ENCODE measurements at places on chromosomes 3 and 15.
A peak's percentile ranks its signal among the peaks of the same experiment; 100 is the strongest.

- no peak for DNase-seq
Observed at GRCh38 chr15:93152951-93153350, 63.9 kb upstream of the RGMA start.

GRCh38 chr15:60585743-60586708 lies 107.1 kb upstream of the ICE2 start:
- DNase-seq, result peak; percentile 59

DNA sequence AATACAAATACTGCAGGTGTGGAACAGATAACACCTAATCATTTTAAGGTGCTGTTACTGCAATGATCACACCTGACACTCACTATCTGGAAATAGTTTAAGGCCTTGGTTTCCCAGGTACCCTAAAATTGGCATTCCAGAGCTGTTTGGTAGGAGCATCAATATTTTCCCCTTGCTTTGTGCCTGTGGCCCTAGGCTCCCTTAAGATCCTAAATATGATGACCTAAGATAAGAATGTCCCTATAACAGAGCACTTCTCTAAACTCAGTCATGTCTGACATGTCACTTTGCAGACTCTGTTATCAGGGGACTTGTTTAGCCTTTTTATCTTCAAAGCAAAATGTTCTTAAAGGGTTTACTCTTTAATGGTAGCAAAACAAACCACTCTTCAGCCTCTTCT lies 115.9 kb upstream of the STRIT1 start:
- no peak for DNase-seq

DNA sequence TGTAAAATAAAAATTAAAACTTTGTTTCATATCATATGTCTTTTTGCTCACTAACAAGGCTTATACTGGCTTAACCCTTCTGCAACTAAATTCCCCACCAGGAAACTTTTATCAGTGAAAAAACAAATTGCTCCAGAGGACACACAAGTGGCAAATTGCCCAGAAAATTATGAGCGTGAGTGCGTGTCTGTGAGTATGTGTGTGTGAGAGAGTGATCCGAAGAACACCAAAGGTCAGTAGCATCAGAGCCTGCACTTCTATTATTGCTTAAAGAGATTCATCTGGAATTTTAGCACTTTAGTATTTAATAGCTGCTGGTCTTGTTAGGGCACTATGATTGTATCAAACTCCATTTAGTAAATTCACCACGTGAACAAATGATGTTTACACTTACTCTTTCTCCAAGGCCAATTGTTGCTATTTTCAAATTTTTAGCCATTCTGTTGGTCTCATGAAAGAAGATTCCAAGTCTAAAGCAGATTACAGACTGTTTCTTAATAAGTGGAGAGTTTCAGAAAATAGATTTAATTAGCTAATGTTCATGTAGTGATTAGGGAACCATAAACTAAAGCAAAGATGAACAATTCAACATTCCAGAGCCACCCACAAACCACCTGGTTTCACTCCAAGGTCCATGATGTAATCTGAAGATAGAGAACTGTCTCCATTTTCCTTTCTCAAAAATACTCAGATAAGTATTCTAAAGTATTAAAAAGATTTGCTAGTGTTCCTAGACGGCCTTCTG lies 91.1 kb upstream of the IL12A start:
- no peak for DNase-seq

DNA sequence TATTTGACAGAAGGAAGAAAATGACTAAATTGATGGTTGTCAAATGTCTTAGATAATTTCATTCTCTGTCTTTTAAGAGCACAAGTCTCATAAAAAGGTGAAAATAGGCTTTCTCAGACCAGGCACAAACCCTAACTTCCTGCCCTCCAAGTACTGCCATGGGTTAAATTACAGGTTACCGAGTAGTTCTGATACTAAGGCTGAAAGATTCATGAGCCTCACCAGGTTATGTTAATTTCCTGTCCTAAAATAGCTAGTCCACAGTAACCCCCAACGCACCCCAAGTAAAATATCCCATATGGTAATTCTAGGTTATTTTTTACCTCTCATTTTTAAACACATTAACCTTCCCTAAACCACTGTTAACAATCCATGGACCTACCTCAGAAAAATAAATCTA lies 42.0 kb downstream of the GSK3B start:
- no peak for DNase-seq

GRCh38 chr3:166663194-166663593 lies 716.9 kb downstream of the ZBBX start:
- DNase-seq, result no peak

Measured in CD4-positive, alpha-beta T cell treated with Interferon gamma for 1 hour (primary cell).